SJSA1 (cell line): ENCODE measurements at places on chromosomes 7 and 10. TPM values are rescaled to one million over a fixed set of nuclear protein-coding genes. Genes with fewer than 3 reads are reported as not detected.
A peak's percentile ranks its signal among the peaks of the same experiment; 100 is the strongest.

- DNase-seq, result no peak
These were observed 263.1 kb downstream of the RPS24 start for GRCh38 chr10:78296785-78297184.

The TNKS2 gene
- total RNA-seq, result 21.9 and 23.8 TPM in 2 replicates

- DNase-seq, result no peak
These were observed 840.8 kb downstream of the GRM8 start for GRCh38 chr7:126411821-126412383.

The HMX2 gene
- 0.38 and 0.61 TPM in 2 replicates for total RNA-seq

The LMOD2 gene
- not detected in 2 replicates for total RNA-seq

DNA sequence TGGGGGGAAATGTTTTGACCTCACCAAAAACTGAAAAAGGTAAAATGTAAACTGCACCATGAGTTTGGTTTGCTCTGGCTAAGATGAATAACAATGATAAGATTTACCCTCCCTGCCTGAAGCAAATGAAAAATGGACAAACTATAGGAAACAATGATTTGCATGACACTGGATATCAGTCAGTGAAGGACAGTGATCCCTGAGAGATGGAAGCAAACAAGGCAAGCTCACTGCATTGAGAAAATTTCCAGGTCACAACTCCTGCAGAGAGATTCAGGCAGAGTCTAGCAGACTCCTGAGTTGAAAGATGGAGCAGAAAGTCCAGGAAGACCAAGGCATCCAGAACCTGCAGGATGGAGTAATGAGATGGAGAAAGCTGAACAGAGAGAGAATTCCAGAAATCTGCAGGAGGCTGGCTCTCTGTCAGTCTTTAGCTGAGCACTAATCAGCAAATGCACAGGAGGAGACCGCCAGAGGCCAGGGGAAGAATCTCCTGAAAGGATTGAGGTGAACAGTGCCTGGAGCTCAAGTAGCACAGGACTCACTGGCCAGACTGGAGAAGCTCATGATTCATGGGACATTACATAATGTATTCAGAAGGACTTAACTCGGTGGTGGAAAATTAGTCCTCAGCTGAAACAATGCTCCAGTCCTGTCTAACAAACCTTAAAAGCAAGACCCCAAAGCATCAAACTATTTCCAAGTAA lies 51.2 kb upstream of the PALS2 start:
- no peak for DNase-seq

The ARHGEF35 gene
- total RNA-seq, result 0.53 TPM in 1 of 2 replicates, not detected in the other

The ZNF853 gene
- 0.08 TPM in 1 of 2 replicates, not detected in the other for total RNA-seq

The SEPHS1 gene
- 34.5 and 77.1 TPM in 2 replicates for total RNA-seq

- no peak for DNase-seq
These were observed 315.3 kb downstream of the LHFPL3 start for GRCh38 chr7:104643587-104644217.

DNA sequence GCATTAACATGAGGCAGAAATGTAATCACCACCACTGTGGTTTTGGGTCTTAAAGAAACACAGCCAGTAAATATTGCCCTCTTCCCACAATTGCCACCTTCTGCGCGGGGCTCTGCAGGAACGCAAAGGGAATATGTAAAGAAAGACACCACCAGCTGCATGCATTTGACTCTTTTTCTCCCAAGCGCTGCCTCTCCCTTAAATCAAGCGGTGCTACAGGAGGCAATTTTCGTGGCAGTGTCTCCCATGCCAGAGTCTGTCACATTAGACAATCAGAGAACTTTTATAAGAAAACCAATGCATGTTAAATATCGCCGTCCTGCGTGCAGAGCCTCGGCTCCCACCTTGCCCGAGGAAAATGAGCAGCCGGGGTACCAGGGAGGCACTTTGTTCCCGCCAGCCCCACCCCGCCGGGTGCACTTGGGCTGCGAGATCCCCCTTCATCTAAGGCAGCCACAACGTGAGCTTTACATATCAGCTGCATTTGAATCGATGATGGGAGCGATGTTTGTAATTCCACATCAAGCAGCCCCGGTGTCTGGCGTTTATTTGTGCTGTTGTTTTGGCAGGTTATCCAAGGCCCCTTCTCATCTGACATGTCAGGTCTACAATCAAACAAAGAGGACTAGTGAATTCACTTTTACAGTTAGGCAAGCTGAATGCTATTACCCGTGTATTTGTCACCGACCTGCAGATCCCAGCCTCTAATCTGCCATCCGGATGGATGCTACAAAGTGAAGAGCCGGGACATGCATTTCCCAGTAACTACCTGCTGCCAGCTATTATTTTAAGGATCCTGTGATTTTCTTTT lies 72.3 kb upstream of the MGMT start:
- no peak for DNase-seq

The CLDN3 gene
- not detected in 2 replicates for total RNA-seq

DNA sequence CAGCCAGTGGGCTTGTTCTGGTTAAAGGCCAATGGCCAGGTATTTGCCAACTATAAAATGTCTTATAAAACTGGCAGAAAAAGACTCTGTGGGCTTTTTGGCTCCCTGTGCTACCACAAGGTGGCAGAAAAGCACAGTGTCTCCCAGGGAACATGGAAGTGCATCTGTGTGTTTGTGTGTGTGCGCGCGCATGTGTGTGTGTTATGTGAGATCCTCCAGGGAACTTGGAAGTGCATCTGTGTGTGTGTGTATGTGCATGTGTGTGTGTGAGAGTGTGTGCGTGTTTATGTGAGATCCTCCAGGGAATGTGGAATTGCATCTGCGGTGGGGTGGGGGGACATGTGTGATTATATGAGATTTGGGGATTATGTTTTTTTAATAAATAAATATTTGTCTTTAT lies 30.2 kb upstream of the ABI1 start:
- DNase-seq, result peak; percentile 12

DNA sequence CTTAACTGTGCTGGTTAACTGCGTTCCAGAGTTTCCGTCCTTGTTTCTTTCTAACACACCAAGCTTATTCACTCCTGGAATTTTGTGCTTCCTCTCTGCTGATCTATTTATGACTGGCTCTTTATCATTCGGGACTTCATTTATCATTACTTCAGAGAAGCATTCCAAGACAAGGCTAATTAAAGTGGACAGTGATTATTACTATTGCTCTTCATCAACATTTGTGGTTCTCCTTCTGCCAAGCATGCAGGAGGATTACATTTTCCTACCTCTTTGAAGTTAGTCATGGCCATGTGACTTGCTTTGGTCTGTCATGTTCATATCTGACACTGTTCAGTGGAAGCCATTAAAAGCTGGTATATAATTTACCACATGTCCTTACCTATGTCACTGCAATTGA lies 172.4 kb upstream of the AGR3 start:
- DNase-seq, result no peak

GRCh38 chr7:77391230-77391629 lies 24.9 kb downstream of the GSAP start:
- no peak for DNase-seq

DNA sequence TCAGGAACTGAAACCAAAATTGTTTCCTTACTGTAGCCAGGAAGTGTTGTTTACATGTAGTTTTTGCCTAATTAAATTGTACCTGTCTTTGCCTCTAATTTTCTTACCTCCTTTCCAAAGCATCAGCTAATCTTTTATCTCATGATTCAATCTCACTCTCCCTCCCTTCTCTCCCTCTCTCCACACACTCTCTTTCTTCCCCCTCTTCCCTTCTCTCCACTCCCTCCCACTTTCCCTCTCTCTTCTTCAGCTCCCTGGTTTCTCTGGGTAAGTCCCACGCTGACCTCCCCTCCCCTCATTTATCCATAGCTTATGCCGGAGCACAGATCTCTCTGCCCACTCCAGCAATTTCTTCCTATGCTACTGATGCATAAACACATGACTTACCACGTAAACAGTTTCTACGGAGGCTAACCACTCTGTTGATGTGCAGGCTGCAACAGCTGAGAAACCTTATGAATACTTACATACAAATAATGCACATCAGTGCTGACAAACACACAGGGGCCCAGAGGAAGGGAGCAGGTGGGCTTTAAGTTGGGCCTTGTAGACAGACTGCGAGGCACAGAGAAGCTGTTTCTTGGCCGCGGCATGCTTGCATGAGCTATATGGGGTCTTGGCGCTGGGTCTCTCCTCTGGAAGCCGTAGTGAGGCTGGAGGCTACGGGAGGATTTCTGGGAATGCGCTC lies 174.4 kb upstream of the PLXNA4 start:
- DNase-seq, result no peak

The AP5Z1 gene
- 37.7 and 38.2 TPM in 2 replicates for total RNA-seq

The GSTK1 gene
- total RNA-seq, result 124 and 131 TPM in 2 replicates

The ESYT2 gene
- 74.7 and 89.6 TPM in 2 replicates for total RNA-seq

- DNase-seq, result peak; percentile 24
These were observed 146.1 kb upstream of the FAM20C start for GRCh38 chr7:46123-46829.

GRCh38 chr10:97659589-97659988 lies 19.1 kb downstream of the PI4K2A start:
- no peak for DNase-seq

DNA sequence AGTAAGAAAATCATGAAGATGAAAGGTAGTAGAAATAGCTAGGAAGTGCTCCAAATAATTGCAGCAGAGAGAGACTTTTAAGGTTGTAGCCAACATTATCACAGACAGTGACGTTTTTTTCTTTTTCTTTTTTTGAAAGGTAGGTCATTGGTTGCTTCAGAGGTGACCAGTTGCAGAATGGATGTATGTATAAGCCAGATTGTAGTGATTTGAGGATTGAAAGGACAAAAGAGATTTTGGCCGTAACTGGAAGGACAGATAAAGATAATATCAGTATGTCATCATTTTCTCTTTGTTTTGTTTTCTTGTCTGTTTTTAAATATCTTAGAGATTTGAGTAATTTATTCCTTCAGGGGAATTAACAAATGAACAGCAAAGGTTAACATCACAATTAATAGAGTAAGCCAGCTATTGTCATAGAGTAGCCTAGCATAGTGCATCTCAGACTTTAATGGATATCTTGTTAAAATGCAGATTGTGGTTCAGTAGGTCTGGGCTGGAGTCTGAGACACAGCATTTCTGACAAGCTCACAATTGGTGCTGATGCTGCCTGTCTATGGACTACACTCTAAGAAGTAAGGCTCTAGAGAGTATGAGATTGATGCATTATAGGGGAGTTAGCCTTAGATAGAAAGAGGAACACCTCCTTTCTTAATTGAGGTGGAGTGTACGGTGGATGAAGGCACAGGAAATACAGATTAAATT lies 28.3 kb downstream of the CDK13 start:
- no peak for DNase-seq

GRCh38 chr7:18354108-18355085 lies 141.2 kb upstream of the HDAC9 start:
- no peak for DNase-seq

GRCh38 chr10:112394475-112394875 lies 20.6 kb downstream of the ACSL5 start:
- DNase-seq, result no peak

GRCh38 chr7:153413540-153414287 lies 638.5 kb upstream of the DPP6 start:
- no peak for DNase-seq

DNA sequence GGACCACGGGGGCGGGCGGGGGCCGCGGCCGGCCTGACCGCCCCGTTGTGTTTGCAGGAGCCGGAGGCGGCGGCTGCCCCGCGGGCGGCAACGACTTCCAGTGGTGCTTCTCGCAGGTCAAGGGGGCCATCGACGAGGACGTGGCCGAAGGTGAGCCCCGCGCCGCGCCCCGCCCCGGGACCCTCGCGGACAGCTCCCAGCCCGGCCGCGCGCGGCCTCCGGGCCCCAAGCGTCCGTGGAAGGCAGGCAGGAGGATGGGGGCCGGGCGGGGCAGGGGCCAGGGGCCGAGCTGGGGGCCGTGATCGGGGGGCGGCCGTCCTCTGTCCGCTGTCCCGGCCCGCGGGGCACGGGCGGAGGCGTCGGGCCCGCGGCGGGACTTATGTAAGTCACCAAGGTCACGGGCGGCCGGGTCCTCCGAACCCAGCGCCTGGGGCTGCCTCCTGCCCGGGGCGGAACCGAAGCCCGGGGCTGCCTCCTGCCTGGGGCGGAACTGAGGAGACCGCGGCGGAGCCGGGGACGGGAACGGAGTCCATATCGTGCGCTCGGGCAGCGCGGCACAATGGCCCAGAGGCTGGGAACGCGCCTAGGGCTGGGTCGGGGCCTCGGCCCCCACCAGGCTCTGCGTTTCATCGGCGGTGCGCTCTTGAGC lies 497 bp downstream of the PPP2R2D start:
- DNase-seq, result peak; percentile 52

The SUGCT gene
- total RNA-seq, result 17.1 and 20.5 TPM in 2 replicates

The GRID2IP gene
- total RNA-seq, result not detected in 2 replicates

DNA sequence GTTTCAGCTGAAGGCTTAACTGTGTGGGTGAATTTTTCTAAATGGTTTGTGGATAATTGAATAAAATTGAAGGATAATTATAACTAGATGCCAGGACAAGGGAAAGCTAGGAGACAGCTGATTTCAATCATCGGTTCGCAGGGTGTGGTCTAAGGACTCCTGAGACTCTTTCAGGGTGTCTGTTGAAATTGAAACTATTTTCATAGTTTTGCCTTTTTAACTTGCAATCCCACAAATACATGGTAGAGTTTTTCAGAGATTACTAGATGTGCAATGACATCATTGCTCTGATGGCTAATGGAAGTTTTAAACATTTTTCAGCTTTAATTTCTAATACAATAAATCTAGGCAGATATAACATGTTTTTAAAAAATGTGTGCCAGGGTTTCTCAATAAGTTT lies 18.5 kb downstream of the TRUB1 start:
- DNase-seq, result no peak

DNA sequence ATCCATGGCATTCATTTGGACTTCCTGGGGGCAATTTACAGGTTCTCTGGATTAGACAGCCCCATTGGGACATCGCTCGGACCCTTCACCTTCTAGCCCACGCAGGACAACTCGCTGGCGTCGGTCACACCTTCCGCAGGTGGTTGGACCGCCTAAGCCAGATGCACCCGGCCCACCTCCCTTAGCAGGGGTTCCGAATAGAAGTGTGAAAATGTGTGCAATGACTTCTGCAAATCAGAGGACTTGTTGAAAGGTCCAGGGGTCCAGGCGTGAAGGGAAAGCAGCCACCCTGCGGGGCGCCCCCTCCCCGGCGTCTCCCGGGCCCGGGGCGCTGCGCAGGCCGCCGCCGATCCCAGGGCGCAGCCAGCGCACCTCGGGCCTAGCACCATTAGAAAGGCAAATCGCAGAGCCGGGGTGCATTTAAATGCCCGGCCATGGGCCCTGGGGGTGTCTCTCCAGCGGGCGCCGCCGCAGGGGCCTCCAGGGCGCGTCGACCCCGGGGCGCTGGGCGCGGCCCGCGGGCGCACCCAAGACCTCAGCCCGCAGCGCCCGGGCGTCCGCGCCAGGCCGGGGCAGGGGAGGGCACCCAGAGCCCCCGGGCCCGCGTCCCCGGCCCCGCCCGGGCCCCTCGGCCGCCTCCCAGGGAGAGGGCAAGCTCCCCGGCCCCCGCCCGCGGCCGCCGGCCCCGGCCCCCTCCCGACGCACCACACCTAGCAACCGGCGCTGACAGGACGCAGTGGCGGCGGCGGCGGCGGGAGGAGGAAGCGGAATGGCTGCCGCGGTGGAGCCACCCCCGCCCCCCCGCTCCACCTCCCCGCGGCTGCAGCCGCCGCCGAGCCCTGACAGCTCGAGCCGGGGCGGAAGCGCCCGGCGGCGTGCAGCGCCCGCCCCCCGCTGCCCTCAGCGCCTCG lies 1.2 kb downstream of the JAZF1 start:
- no peak for DNase-seq

DNA sequence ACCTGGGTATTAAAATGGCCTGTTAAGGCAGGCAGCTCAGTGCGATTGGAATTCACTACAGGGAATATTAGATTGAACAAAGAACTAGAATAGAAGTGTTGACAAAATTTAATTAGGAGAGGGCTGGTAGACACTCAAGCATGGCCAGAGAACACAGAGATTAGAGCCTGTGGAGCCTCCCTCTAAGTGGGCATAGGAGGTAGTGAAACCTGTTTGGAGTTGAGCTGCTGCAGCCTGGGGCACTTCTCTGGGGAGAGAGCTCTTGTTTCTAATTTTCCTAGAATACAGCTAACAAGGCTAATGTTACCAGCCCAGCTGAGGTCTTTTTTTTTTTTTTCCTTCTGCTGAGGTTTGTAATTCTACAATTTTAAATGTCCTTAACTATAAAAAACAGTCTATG lies 46.4 kb downstream of the TMEM168 start:
- DNase-seq, result no peak
